Activated CD4-positive, alpha-beta T cell treated with anti-CD3 and anti-CD28 coated beads for 36 hours (primary cell): ENCODE measurements at places on chromosomes 3 and 15. TPM values are rescaled to one million over a fixed set of nuclear protein-coding genes. Genes with fewer than 3 reads are reported as not detected.

GRCh38 chr3:30648670-30649357, 42.4 kb downstream of the TGFBR2 start:
- H3K4me1 ChIP-seq, result peaks cover 98% of the 10 kb centered on the region
- H3K27ac ChIP-seq, result peak overlapping the region; percentile 82
- H3K4me3 ChIP-seq, result no peak overlapping the region
- H3K27me3 ChIP-seq, result no peaks in the 10 kb centered on the region

DNA sequence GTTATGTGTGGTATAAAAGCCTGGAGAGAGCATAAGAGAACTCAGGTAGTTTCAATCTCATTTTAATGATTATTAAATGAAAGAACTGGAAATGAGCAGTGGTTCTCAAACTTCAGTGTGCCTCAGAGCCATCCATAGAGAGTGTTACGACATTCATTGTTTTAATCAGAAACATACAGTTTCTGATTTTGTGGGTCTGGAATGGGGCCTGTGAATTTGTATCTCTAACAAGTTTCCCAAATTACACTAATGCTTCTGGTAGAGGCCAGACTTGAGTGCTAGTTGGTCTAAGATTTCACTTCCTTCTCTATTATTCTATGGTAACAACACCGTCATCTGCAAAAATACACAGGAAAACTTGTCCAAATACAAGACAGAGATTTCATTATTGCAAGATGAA, 292.0 kb upstream of the NECTIN3 start:
- DNase-seq, result no peak
- no peaks in the 10 kb centered on the region for H3K36me3 ChIP-seq
- no peak overlapping the region for H3K27ac ChIP-seq
- H3K4me1 ChIP-seq, result no peaks in the 10 kb centered on the region
- H3K27me3 ChIP-seq, result no peaks in the 10 kb centered on the region

- no peaks in the 10 kb centered on the region for H3K27me3 ChIP-seq
- H3K4me1 ChIP-seq, result no peaks in the 10 kb centered on the region
- H3K36me3 ChIP-seq, result no peaks in the 10 kb centered on the region
- H3K4me3 ChIP-seq, result no peak overlapping the region
- no peak for DNase-seq
Observed at GRCh38 chr3:22729212-22729611, 473.9 kb upstream of the UBE2E2 start.

GRCh38 chr3:48001991-48002390, 14.2 kb downstream of the MAP4 start:
- H3K27me3 ChIP-seq, result no peaks in the 10 kb centered on the region
- peak; percentile 17 for DNase-seq
- no peaks in the 10 kb centered on the region for H3K36me3 ChIP-seq
- peaks cover under 1% of the 10 kb centered on the region for H3K4me1 ChIP-seq
- H3K27ac ChIP-seq, result no peak overlapping the region

- H3K4me3 ChIP-seq, result no peak overlapping the region
- no peaks in the 10 kb centered on the region for H3K27me3 ChIP-seq
- no peaks in the 10 kb centered on the region for H3K4me1 ChIP-seq
- no peak for DNase-seq
- no peak overlapping the region for H3K27ac ChIP-seq
Observed at GRCh38 chr3:4680871-4681300, 187.7 kb downstream of the ITPR1 start.

DNA sequence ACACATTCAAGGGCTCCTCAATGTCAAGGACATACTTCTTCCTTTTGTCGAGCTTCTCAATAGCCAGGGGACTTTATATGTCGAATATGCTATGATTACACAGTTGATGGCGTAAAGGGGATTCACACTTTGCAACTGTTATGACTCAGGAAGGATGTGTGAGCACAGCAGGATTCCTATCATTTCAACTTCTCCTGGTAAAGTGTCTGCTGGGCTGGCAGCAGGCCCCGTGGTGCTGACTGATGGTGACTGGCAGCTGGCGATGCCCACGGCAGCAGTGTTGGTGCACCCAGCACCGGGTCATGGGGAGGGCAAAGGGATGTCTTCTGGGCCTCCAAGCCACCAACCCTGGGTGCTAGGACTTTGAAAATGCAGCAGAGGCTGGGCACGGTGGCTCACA, 44.8 kb upstream of the GNB5 start:
- DNase-seq, result peak; percentile 42
- no peak overlapping the region for H3K27ac ChIP-seq
- H3K4me3 ChIP-seq, result no peak overlapping the region
- no peaks in the 10 kb centered on the region for H3K36me3 ChIP-seq
- no peaks in the 10 kb centered on the region for H3K27me3 ChIP-seq
- peaks cover 42% of the 10 kb centered on the region for H3K4me1 ChIP-seq

DNA sequence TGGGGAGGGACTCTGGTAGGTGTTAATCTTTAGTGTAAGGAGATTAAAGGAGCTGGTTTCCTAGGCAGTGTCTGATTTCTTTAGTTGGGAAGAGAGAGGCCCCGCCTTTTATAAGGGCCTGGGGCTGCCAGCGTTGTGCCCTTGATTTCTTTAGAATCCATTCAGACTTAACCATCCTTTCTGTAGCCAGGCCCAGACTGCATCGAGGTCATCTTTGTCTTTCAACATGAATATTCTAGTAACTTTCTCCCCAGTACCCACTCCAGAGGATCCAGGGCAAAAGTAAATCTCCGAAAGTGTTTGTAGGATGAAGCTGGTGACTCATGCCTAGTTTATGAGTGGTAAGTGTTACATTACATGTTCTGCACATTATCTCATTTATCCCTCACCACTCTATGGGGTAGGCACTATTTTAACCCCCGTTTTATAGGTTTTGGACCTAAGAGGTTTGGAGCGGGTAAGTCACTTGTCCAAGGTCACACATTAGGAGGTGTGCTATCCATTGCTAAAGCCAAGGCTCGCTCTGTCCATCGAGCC, 11.8 kb upstream of the USP3 start:
- no peak overlapping the region for H3K4me3 ChIP-seq
- no peak overlapping the region for H3K27ac ChIP-seq
- H3K4me1 ChIP-seq, result peaks cover 51% of the 10 kb centered on the region
- DNase-seq, result no peak
- H3K27me3 ChIP-seq, result no peaks in the 10 kb centered on the region

DNA sequence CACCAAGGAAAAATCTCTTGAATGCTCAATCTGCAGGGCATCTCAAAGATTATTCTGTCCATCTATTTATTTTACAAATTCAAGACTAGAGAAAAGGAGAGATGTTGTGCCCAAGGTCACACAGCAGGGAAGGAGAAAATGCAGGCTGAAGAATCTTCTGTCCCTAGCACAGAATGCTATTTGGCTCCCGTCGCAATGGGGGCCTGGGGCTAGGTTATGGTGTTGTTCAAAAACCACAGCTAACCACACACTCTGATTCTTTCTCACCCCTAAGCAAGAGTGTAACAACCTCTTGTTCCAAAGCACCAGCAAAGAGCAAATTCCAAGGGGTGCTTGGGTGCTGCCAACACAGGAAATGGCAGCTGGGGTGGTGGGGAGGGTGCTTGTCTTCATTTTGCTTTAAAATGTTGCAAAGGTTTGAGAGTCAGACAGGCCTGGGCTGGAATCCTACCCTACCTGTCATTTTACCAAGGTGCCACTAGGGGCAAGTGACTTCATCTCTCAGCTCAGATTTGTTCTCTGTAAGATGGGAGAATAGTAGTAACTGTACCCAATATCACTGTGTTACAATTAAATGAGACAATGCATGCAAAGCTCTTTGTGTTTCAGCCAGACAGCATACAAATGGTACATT, 112.5 kb downstream of the ADAMTS9 start:
- no peaks in the 10 kb centered on the region for H3K27me3 ChIP-seq
- H3K36me3 ChIP-seq, result no peaks in the 10 kb centered on the region
- no peaks in the 10 kb centered on the region for H3K4me1 ChIP-seq

GRCh38 chr3:14200276-14200675, 21.7 kb downstream of the LSM3 start:
- no peak overlapping the region for H3K4me3 ChIP-seq
- no peak for DNase-seq
- H3K27ac ChIP-seq, result no peak overlapping the region
- no peaks in the 10 kb centered on the region for H3K27me3 ChIP-seq
- peaks cover 2% of the 10 kb centered on the region for H3K4me1 ChIP-seq
- H3K36me3 ChIP-seq, result peaks cover 26% of the 10 kb centered on the region

DNA sequence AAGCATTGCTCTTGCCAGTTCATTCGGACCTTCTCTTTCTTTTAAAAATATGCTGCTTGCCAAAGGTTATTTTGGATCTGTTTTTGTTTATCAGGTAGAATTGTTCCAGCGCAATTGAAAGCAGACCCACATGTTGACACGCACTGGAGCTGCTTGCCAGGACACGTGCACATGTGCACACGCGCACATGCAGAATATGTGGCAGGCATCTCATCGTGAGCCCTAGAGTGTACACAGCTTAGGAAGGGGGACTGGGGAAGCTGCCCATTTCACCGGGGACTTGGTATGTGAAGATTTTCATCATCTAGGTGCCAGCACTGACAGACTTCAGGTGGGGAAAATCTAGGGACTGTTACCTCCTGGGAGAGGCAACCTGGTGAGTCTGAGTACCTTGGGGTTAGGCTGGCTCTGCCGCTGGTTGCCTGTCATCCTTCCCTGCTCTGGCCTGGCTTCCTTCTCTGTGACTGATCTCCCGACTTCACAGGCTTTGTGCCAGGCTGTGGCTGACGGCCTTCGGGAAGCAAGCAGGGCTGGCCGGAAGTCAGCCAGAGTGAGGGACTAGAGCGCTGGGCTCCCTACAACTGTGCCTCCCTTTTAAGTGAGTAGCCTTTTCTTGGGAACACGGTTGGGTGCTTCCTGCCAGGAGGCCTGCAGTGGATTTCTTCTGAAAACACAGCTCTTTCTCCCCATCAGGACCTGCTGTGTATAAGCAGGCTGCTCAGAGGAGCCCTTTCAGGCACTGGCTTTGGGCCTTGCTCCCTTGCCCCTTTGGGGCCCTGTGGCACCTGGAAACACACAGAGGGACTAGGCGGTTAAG, 129.3 kb downstream of the EEFSEC start:
- no peak overlapping the region for H3K27ac ChIP-seq
- DNase-seq, result no peak
- H3K36me3 ChIP-seq, result peaks cover 11% of the 10 kb centered on the region
- H3K27me3 ChIP-seq, result no peaks in the 10 kb centered on the region
- peaks cover 2% of the 10 kb centered on the region for H3K4me1 ChIP-seq

DNA sequence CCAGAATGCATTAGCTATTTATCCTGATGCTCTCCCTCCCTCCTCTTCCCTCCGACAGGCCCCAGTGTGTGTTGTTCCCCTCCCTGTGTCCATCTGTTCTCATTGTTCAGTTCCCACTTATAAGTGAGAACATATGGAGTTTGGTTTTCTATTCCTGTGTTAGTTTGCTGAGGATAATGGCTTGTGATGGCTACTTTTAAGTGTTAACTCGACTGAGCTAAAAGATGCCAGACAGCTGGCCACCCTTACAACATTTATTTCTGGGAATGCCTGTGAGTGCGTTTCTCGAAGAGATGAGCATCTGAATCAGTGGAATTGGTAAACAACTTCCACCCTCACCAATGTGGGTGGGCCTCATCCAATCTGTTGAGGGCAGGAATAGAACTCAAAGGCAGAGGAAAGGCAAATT, 24.7 kb upstream of the TM2D3 start:
- H3K27me3 ChIP-seq, result no peaks in the 10 kb centered on the region
- peaks cover 25% of the 10 kb centered on the region for H3K36me3 ChIP-seq
- no peak overlapping the region for H3K4me3 ChIP-seq
- no peak overlapping the region for H3K27ac ChIP-seq
- no peak for DNase-seq

DNA sequence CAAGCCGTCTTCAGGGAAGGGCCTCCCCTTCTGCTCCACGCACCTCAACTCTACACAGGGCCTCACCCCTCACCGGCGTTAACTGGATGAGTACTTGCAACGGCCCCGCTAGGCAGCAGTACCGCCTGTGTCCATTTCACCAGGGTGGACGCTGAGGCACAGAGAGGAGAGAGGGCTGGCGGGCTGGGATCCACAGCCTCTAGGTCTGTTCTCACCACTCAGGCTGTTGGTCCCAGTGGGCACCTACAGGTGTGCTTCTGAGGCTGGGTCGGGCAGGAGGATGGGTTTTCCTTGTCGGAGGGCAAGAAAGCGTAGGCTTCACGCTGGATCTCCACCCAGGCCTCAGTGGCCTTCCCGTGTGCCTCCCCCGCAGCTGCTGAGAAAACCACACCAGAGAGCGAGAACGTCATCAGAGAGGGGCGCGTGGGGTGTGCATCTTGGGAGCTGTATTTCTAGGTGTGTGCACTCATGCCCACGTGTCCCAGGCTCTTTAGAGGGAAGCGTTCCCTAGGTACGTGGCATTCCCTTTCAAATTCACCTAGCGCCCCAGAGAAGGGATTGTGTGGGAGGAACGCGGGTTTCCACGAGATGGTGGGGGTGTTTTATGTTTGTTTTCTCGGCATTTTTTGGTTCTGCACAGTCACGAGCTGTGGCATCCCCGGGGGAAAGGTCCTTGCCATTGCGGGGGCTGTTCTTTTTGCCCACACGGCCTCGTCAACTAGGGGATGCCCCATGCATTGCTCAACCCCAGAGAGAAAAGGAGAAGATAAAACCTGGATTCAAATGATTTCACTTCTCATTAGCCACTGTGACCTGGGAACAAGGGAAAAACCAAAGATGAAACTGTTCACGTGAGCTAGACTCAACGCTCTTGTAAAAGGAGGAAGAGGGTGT, 67.7 kb downstream of the MGLL start:
- DNase-seq, result peak; percentile 47
- no peak overlapping the region for H3K27ac ChIP-seq
- no peaks in the 10 kb centered on the region for H3K36me3 ChIP-seq
- peaks cover 29% of the 10 kb centered on the region for H3K4me1 ChIP-seq
- no peak overlapping the region for H3K4me3 ChIP-seq
- peaks cover 6% of the 10 kb centered on the region for H3K27me3 ChIP-seq

GRCh38 chr3:149964291-149964690, 6.4 kb downstream of the PFN2 start:
- DNase-seq, result no peak
- H3K4me1 ChIP-seq, result peaks cover 5% of the 10 kb centered on the region
- peaks cover 5% of the 10 kb centered on the region for H3K36me3 ChIP-seq

GRCh38 chr15:29968895-29969561, 113.7 kb upstream of the GOLGA8J start:
- peaks cover 54% of the 10 kb centered on the region for H3K27me3 ChIP-seq
- H3K4me1 ChIP-seq, result no peaks in the 10 kb centered on the region
- no peak for DNase-seq
- H3K36me3 ChIP-seq, result no peaks in the 10 kb centered on the region
- H3K4me3 ChIP-seq, result no peak overlapping the region
- H3K27ac ChIP-seq, result no peak overlapping the region

The C15orf62 gene
- 0.80 TPM for total RNA-seq

The CCDC9B gene
- 0.98 TPM for total RNA-seq

The ROPN1 gene
- total RNA-seq, result not detected

The PEX5L gene
- not detected for total RNA-seq

The SH2D7 gene
- total RNA-seq, result not detected

The MSL2 gene
- 39.5 TPM for total RNA-seq

The SLC12A1 gene
- total RNA-seq, result not detected

The RGMA gene
- 0.14 TPM for total RNA-seq

The MYZAP gene
- 0.11 TPM for total RNA-seq

The SKOR1 gene
- total RNA-seq, result 0.18 TPM

The HGD gene
- 0.58 TPM for total RNA-seq

The ZNF35 gene
- total RNA-seq, result 2.7 TPM
